ENCODE measurements at places on chromosomes 3 and 15.

- DNase-seq: no peak
Observed at GRCh38 chr3:123026565-123027291, 835 bp downstream of the SEMA5B start.

- no peak for DNase-seq
Observed at GRCh38 chr15:67030036-67030762, 35.2 kb upstream of the SMAD3 start.

DNA sequence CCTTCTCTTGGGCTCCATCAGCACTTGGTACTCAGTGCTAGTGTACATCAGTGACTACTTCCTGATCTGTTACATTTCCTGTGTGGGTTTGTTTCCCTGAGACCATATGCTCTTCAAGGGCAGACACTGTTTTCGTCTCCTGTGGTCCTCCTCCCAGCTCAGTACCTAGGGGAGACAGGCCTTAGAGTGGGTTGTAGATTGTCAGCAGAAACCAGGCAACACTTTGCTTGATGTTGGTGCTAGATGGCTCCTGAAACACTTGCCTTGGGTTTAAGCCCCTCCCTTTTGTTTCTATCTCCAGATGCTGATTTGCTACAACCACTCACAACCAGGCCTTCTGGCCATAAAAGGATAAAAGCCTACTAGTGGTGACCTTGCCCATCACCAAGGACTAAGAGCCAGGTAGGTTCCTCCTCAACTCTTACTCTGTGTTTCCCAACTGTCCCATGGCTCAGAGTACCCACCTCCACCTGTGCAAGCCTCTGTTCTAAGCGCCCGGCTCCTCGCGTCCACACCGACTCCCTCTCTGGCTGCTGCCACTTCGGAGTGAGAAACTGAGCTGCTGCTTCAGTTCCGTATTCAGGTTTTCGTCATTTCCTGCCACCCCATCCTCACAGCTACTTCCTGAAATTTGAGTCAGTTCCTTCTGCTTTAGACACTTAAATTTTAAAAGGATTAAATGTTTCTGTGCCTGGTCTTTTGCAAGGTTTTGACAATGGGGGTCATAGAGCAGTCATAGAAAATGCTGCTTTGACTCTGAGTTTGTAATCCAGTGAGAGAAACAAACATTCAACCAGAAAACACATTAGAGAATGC lies at the start of gene HCLS1:
TSS of gene HCLS1 (minus strand) at position 548 of the 816 bp plus-strand sequence. CDS start 2,556 bp downstream, outside the sequence.
- DNase-seq: no peak

DNA sequence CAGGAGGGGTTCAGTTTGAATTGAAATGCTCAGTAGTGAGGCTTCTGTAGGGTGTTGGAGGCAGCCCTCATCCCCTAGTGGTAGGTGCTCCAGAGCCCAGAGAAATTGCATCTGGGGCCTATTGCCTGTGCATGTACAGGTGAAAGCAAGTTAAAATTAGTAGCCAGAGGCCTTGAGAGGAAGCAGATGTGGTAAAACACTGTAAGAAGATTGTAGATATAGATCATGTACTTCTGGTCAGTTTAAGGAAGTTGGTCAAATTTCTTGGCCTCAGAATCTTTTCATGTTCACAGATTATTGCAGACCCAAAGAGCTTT lies 34.6 kb downstream of the IGSF10 start:
- no peak for DNase-seq

GRCh38 chr15:73030122-73030679 lies 22.1 kb upstream of the NEO1 start:
- DNase-seq: no peak

GRCh38 chr3:123750659-123751420 lies 133.3 kb downstream of the MYLK start:
- DNase-seq: no peak

GRCh38 chr3:69491975-69492374 lies 106.1 kb upstream of the FRMD4B start:
- DNase-seq: no peak

GRCh38 chr3:194311000-194311399 lies 40.1 kb downstream of the CPN2 start:
- no peak for DNase-seq

DNA sequence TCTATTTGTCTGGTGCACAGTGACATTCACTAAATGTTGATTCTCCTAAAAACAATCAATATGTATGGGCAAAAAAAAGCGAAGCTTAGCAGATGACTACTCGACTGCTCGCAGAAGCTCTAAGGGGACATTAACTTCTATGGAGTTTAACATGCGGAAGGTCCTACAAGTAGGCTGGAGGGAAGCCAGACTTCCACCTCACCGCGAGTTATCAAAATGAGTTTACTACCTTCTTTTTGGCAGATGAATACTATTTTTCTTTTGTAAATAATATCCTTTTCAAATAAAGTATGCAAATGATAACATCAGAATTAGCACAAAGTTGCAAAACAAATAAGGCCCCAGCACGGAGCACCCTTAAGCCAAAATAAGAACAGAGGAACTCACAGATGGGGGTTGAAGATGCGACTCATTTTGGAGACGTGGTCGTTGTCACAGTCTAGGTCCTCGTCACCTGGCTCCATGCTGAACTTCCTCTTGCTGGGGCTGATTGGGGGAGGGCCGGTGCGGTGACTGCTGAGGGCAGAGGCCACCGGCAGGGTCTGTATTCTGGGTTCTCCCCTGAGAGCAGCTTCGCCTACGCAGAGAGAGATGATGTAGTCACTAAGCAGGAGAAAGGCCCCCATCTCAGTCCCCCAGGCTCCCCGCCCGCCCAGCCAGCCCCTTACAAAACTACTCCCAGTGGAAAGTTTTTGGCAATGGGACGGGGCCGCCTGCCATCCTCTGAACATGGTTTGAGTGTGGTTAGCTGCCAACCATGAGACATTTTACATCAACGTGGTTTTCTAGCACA lies 42.1 kb downstream of the VGLL4 start:
- DNase-seq: no peak

GRCh38 chr3:88742106-88742505 lies 365.3 kb upstream of the EPHA3 start:
- no peak for DNase-seq

All from AG04449 (cell line).